Cortex of kidney (tissue), 1 donor: ENCODE measurements at places on chromosomes 11 and 22.

DNA sequence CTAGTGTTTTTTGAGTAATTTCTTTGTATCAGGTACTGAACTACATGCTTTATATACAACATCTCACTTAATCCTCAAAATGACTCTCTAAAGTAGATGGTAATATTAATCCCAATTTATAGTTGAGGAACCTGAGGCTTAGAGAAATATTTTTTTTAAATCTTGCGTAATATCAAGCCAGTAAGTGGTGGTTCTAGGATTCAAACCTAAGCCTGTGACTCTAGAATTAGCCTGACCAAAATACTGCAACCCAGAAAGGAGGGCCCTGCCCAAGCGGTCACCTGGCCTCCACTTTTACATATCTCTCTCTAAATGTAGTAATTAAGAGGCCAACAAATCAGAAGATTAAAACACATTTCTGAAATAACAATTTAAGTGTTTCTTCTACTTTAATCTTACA lies 28.6 kb downstream of the SLC36A4 start:
- DNase-seq: no peak

DNA sequence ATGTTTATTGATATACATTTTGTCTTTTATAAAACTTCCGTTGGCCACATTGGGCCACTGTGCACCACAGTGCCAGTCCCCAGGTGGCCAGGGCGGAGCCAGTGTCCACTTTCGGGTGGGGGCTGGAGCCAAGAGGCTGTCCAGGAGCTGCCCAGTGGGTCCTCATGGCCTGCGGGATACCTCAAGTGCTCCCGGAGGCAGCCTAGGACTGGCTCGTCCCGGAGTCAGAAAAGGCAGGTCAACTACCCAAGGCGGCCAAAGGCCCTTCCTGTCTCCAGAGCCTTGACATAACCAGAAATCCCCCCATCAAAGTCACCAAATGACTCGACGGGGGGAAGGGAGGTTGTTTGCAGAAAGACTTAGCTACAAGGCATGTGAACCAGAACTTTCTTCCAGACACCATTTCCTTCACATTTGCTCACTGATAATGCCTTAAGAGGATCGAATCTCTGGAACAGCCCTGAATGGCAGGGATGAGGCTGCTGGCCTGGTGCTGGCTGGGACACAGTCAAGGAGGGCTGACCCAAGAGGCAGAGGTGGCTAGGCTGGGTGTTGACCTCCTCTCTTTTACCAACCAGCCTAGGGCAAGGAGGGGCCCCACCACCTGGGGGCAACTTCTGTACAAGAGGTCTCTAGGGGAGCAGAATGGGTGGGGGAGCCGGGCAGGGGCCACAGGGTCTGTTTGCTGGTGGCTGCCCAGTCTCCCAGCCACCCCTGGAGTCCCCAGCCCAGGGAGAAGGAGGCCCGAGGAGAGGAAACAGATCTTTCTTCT lies 8.4 kb downstream of the MRGPRF start:
- no peak for DNase-seq

- no peak for DNase-seq
Observed at GRCh38 chr11:64537876-64538275, 53.1 kb upstream of the SLC22A12 start.

DNA sequence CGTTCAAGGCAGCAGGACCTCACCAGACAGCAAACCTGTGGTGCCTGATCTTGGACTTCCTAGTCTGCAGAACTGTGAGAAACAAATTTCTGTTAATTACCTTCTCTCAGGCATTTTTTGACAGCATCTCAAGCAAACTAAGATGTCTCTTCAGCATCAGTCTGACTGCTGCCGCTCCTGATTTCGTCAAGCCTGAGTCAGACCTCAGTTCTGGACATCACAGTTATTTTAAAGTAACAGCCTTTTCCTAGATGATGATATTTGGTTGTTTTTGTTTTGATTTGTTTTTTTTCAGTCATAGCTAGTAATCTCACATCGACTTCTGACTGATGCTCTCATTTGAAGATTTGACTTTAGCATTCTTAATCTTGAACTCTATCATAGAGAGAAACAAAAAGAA lies 71.9 kb downstream of the BLID start:
- DNase-seq: no peak

GRCh38 chr22:46172522-46173110 lies 22.3 kb downstream of the PPARA start:
- no peak for DNase-seq

DNA sequence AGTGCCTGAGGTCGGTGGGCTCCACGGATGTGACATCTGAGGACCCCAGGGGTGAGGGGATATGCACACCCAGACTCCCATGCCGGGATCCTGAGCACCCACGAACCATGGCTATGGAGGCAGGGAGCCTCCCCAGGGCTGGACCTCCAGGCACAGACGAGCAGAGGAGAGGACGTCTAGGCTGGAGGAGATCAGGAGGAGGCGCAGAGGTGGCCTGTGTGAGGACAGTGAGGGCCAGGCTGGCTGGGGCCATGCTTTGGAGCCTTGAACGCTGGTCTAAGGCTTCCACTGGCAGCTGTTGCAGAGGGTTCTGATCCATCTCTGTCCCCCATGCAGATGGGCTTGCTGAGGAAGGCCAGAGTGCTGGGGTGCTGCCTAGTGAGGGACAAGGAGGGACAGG lies 29.0 kb downstream of the FGF4 start:
- no peak for DNase-seq
